HL-60 (cell line): ENCODE measurements at places on chromosomes 1 and 21.

DNA sequence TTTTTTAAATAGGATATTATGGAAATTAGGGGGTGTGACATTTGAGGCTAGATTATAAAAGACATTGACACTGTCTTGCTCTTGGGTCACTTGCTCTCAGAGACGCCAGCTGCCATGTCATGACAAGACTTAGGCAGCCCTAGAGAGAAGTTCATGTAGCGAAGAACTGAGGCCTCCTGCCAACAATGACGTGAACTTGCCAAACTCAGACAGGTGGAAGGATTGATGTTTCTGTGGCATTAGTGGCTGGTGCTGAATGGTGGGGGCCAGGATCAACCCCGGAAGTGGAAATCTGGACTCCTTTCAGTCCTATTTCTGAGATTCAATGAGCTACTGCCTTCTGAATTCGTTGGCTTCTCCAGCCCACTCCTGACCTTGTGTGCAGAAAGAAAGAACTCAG, 14.7 kb downstream of the NCF2 start:
- no peak for DNase-seq

DNA sequence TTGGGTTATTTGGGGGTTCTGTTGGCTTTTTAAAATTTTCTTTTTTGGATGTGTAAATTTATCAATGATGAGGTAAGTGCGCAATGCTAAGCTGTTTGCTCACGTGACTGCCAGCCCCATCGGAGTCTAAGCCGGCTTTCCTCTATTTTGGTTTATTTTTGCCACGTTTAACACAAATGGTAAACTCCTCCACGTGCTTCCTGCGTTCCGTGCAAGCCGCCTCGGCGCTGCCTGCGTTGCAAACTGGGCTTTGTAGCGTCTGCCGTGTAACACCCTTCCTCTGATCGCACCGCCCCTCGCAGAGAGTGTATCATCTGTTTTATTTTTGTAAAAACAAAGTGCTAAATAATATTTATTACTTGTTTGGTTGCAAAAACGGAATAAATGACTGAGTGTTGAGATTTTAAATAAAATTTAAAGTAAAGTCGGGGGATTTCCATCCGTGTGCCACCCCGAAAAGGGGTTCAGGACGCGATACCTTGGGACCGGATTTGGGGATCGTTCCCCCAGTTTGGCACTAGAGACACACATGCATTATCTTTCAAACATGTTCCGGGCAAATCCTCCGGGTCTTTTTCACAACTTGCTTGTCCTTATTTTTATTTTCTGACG, 3.1 kb downstream of the OLIG2 start:
- DNase-seq: no peak

GRCh38 chr1:230031131-230031530, 35.9 kb upstream of the GALNT2 start:
- DNase-seq: peak; percentile 19

DNA sequence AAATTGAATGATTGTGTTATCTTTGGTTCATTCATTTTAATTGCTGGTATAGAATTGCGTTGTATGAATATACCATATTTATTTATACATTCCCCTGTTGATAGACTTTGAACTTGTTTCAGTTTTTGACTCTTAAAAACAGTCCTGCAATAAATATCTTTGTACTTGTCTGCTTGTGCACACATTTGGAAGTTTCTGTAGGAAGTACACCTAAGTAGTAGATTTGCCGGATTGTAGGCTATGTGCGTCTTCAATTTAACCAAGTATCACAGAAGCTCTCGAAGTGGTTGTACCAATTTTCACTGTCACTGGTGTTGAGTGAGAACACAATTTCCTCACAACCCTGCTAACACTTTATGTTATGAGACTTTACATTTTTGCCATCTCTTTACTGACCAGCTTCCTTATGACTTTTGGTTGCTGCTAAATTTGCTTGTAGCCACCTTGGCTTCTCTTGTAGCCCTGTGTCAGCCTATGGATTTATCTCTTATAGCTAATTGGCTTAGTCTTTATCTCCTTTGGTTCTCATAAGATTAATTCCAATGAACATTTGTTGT, 2.2 kb downstream of the TTC3 start:
- DNase-seq: no peak

DNA sequence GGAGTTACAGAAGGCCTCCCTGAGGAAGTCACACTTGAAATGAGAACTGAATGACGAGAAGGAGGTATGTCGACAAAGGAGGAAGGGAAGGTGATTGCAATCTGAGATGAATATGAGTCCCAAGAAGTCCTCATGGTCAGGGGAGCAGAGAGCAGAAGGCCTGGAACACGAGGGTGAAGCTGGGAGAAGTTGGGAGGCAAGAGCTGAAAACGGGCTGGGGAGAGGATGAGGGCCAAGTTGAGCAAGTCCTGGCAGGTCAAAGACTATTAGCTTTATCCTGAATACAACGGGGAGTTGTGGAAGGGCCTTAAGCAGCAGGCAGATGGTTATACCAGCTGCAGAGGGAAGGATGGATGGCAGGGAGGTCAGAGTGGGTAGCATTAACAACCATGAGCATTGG, 89.5 kb downstream of the KCNJ15 start:
- no peak for DNase-seq
